H54 (cell line): ENCODE measurements at places on chromosomes 13 and 19.
A peak's percentile ranks its signal among the peaks of the same experiment; 100 is the strongest.

DNA sequence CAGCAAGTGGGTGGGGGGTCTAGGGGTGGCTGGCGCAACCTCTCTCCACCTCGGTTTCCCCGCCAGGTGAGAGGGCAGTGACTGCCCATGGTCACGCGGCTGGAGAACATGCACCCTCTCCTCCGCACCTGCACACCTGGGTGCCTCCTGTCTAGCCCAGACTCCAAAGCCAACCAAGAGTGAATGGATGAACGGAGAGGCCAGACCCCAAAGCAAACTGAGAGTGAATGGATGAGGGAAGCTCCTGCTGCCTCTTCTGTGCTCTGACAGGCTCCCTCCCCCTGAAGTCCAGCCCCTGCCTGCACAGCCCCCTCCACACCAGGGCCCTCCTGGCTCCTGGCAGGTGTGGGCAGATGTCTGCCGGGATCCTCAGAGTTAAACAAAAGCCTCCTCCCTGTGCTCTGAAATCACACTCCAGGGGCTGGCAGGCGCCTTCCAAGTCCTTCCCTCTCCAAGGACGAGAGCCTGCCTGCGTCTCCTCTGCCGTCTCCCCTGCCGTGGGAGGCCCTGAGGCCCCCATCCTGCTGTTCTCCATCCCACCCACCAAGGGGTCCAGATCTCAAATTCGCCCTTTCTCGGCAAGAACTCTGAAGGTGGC lies 2.2 kb downstream of the SBNO2 start:
- no peak for DNase-seq

DNA sequence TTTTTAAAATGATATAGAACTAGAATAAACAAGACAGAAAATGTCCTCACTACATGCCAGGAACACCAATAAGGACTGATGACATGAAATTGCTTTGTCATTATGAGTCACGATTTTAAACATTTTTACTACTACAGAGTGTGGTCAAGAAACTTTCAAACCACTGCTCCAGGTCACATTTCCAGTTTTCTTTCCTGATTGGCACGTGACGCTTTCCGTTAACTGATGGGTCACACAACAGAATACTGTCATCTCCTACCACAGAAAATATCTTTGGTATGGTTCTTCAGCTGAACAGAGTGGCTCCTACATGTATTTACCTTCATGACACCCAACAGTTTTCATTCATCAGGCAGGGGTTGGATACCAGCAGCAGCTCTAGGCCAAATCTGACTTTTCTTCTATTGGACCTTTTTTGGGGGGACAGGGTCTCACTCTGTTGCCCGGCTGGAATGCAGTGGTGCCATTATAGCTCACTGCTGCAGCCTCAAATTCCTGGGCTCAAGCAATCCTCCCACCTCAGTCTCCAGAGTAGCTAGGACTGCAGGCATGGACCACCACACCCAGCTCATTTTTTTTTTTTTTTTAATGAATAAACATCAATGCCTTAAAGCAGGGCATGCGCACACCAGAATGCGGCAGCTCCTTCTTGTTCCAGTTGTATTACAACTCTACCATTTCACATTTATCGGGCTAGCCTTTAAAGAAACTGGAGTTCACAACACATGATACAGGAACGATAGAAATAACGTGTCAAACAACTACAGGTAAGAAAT lies 147.4 kb downstream of the RNF17 start:
- DNase-seq: peak; percentile 7

GRCh38 chr13:48783181-48783630 lies 129.5 kb downstream of the CYSLTR2 start:
- no peak for DNase-seq

DNA sequence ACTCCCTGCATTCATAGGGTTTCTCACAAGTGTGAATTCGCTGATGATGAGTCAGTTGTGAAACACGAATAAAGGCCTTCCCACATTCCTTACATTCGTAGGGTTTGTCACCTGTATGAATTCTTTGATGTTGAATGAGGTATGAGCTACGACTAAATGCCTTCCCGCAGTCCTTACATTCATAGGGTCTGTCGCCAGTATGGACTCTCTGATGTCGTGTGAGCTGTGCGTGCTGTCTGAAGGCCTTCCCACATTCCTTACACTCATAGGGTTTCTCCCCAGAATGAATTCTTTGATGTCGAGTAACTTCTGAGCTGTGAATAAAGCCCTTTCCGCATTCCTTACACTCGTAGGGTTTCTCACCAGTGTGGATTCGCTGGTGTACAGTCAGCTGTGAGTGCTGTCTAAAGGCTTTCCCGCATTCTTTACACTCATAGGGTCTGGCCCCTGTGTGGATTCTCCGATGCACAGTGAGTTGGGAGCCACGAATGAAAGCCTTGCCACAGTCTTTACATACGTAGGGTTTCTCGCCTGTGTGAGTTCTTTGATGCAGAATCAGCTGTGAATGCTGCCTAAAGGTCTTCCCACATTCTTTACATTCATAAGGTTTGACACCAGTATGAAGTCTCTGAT lies 30.5 kb upstream of the COX7A1 start:
- DNase-seq: no peak

DNA sequence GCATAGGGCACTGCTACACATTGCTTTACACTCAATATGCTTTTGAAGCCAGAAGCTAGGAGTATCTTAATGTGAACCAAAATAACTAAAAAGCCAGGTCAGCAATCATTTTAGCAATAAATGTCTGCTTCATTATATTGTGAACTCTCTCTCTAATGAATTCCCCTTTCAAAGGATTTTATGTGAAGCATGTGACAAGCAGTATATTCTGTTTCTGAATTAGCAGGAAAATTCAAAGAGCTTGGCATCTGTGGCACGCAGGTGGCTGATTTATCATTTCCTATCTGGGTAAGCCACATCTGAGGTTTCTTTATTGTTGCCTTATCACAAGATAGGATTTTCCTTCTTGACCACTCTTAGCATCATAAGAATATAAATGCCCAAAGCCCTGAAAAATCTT lies 56.8 kb upstream of the KLF12 start:
- DNase-seq: no peak

DNA sequence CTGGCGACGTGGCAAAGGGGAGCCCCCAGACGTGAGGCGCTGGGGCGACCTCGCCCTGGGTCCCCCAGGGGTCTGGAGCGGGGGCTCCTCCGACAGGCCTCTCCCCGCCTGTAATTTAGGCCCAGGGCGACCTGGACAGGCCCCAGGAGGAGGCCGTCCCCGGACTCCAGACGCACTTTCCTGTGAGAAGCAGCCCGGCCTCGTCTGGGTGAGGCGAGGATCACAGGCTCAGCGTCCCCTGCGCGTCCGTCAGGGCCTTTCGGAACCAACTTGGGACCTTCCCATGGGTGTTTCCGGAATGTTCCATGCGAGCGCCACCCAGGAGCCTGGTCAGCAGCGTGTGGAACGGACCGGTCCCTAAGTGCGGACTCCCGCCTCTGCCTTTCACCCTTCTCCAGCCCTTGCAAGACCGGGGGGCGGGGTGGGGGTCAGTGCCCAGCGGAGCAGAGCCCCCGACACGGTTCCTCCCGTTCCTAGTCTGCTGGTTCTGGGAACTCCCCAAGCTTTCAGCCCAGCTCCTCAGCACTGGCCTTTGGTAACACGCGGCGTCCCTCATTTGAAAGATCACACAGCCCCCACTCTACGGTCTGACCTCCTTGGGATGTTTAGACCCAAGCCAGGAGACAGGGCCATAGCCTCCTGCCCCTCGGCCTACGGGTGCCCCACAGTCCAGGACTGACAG lies 1.1 kb upstream of the GRTP1 start:
- DNase-seq: no peak

GRCh38 chr19:48458016-48458415 lies 2.6 kb downstream of the KCNJ14 start:
- no peak for DNase-seq

DNA sequence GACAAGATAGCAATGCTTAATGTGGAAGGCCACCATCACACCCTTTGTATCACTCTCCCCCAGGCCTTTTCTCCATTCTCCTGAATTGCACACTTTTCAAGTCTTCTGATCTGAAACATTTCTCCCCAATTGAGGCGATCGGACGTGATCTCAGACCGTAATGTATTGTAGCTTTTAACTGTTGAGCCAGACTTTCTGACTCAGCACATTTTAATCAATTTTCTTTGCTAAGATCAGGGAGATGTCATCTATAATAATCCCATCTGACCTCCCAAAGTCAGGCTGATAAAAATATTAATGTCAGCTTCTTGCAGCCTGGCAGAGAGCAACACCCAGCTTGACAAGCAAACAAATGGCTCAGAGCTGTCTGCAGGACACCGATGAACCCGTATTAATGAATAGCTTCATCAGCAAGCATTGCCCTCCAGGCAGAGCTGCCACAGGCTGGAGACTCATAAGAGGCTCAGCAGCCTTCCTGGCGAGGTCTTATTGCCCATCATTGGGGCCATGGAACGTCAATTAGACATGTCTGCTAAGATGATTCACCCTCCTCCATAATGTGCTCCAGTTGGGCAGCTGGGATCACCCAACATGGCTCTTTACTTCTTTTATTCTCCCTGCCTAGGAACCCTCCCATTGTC lies 60.2 kb upstream of the UQCRFS1 start:
- no peak for DNase-seq

GRCh38 chr13:71882120-71882519 lies 15.1 kb upstream of the DACH1 start:
- DNase-seq: no peak

DNA sequence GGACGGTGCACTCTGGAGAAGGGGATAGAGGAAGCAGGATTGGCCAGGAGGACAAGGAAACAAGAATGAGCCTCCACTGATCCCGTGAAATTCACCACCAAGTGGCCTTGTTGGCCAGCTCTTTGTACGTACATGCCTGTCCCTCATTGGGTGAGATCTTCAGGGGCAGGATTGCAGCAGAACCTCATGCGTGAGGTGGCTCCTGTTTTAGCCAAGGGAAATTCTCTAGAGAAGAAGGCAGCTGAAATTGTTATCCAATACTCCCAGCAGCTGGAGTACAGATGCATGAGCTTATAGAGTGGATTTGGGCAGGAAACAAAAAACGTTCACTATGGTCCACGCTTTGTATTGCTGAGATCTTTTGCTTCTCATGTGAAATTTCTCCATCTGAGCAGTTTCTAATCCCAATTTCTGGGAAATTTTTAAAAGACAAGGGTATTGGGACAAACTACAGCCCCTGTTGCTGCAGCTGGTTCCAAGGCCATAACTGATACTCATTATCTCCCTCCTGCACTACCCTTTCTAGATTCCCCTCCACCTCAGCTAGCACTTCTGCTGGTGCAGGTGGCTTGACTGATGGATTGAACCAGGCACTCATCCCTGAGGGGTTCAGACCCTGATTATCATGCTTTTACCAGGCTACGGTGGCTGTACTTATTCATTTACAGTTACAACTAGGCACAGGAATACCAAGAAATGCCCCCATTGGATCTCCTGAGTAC lies 3.9 kb upstream of the RNF6 start:
- DNase-seq: no peak

GRCh38 chr13:112928972-112929782 lies 39.8 kb upstream of the MCF2L start:
- peak; percentile 50 for DNase-seq

- no peak for DNase-seq
Measured at GRCh38 chr13:49098198-49098597, 121.9 kb upstream of the MLNR start.

DNA sequence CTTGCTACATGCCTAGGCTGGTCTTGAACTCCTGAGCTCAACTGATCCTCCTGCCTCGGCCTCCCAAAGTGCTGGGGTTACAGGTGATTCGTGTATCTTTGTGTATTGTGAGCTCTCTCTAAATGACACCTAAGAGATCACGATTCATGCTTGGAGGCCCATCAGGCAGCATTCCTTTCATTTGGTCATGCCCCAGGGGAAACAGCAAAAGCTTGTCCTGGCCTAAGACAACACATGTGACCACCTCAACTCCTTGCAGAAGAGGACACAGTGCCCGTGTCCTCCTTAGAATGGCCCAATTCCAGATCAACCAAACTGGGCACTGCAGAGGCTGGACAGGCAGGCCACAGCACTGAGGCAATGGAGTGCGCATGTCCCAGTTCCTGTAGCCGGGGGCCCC lies 32.5 kb downstream of the ZC3H4 start:
- no peak for DNase-seq

DNA sequence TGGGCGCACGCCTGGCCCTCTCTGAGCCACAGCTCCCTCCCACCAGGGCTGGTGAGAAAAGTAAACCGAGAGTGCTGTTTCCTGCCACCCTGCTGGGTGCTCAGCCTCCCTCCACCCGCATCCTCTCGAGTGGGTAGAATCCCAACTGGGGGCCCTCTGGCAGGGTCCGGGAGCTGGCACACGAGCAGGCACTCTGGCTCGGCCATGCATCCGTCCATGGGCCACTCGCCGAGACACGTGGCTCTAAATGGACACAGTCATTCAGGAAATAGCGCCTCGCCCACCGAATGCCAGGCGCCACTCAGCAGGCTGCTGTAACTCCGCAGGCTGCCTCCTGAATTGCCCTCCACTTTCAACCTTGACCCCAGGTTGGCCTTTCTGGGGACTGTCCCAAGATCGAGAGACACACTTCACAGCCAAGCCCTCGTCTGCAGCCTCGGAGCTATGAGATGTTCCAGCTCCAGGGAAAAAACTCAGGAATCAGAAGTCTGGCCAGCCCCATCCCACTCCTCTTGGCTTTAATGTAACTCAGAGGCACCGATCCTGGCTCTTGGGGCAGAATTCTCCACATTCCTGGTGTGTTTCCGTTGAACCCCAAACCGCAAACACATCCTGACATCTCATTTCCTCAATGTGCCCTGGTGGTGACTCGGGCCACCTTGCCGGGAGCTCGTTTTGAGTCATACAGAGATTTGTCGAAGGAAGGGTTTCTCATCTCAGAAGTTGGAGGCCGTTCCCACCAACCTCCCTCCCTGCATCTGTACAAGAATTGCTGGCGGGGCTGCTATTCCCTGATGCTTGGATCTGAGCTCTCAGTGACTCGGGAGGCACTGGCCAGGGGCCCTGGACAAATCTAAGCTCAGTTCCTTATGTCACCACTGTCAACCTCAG lies 14.1 kb downstream of the KLF2 start:
- DNase-seq: peak; percentile 87

DNA sequence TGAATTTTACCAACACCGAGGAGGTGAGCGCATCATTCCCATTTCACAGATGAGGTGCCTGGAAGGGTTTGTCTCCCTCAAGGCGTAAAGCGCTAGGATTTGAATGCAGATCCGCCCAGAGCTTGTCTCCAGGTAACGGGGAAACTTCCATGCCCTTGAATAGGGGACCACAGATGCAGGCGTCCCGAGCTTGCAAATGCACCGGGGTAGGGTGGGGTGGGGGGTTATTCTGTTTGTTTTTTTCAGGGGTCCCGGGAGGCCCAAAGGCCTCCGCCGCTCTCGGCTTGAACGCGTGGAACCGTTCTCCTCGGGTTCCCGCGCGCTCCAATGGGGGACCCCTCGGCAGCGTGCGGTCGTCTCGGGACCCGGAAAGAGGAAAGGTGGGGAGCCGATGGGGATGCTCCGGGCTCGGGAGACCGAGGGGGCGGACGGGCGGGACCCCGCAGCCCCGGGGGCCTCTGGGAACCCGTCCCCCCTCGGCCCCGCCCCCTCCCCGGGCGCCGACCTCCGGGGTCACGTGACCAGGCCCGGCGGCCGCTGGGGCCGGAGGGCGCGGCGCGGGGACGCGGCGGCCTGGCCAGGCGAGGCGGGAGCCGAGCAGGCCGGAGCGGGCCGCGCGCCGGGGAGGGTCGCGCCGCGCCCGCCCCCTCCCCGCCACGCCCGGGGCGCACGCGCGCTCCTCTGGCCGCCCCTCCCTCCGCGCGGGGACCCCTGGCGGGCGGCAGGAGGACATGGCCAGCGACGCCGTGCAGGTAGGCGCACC lies at the start of gene PKN1:
Gene PKN1, plus strand, starts transcription at position 516 of the 763 bp plus-strand sequence. Its CDS starts 216 bp downstream, at position 732.
- DNase-seq: no peak

GRCh38 chr13:100434010-100434763 lies 154.4 kb downstream of the GGACT start:
- DNase-seq: peak; percentile 47

- no peak for DNase-seq
Measured at GRCh38 chr19:41871573-41872383, 5.3 kb upstream of the CD79A start.

GRCh38 chr19:10516671-10517286 lies 468 bp downstream of the S1PR5 start:
- peak; percentile 88 for DNase-seq
